ENCODE measurements at places on chromosomes 7 and 10.

GRCh38 chr10:125799451-125800182, 23.4 kb downstream of the UROS start:
- no peak for DNase-seq

GRCh38 chr7:80732630-80733029, 94.2 kb downstream of the CD36 start:
- DNase-seq = no peak

DNA sequence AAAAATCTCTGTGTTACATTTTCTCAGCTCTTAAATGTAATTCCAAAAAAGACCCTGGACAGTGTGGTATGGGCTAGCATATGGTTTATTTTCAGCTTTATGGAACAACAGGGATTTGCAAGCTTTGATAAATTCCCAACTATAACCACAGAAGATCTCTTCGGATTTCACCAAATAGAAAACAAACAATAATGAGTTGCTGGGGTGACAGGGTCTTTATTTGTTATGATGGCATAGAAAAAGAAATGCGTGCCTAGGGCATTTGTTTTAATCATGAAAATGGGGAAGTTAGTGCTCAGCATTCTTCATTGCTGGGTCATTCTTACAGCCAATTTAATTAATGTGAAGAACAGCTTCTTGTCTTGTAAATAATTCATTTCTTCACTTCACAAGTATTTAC, 139.0 kb downstream of the LRRN3 start:
- no peak for DNase-seq

DNA sequence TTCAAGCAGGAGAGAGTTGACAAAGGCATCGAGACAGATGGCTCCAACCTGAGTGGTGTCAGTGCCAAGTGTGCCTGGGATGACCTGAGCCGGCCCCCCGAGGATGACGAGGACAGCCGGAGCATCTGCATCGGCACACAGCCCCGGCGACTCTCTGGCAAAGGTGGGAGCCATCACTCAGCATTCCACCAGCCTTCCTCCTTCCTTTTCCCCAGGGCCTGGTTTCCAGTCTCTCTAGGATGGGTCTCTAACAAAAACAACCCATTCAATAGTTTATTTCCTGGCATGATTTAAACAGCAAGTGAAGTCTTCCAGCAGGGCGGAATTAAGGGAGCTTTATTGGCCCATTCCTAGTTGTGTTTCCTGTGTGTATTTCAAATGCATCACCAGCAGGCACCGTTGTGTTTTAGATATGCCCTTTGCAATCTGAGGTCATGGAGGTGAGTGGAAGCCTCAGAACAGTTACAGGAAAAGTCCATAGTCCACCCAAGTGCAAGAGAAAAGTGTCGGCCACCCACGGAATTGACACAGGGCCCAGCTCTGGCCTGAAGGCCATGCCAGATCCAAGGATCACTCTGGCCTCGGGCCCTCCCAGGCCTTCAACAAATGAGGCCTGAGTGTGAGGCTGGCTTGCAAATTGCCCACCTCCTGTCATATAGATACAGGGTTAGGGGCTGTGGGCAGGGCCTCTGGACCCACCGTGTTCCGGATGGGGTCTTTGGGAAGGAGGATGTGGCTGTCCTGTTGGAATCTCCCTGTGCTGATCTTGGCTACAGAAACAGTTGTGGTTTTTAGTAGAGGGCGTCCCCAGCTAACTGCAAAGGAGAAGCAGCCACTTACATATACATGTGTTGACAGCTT, 46.9 kb upstream of the TRIM8 start:
- no peak for DNase-seq

GRCh38 chr10:75762431-75762802, 331.0 kb downstream of the LRMDA start:
- no peak for DNase-seq

- no peak for DNase-seq
Observed at GRCh38 chr7:128710481-128710880, 28.7 kb upstream of the CALU start.

GRCh38 chr10:63250032-63250431, 116.9 kb downstream of the NRBF2 start:
- DNase-seq = no peak

DNA sequence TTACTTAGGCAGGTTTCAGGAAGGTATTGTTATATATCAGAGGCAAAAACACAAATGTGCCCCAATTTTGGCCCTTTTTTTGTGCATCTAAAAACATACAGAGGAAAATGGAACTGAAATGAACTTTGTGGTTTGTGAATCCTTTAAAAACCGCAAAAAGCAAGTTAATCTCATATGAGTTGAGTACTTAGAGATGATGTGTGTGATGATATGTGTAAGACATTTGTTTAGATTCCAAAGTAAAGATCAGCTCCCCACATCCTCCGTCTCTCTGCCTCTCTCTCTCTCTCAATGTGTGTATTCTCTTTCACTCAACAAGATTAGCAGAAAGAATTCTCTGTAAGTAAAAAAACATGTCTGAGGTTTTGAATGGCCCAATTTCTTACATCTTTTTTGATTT, 201.9 kb downstream of the MALRD1 start:
- DNase-seq = no peak

DNA sequence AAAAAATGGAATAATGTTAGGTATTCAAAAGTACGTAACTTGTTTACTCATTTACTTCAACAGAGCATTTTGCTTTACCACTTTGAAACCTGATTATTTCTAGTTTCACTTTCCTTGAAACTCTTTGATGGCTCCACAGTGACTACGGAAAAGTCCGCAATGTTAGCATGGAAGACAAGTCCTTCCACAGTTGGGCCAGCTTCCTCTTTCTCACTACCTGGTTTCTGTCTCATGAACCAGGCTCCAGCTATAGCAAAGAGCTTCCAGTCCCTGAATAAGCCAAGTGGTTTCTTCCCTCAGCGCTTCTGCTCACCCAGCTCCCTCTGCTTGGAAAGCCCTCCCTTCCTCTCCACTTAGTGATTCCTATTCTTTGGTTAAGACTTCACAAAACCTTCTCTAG, 44.8 kb upstream of the SLC16A12 start:
- DNase-seq = no peak

- no peak for DNase-seq
Observed at GRCh38 chr7:35463176-35463700, 209.3 kb upstream of the TBX20 start.

- no peak for DNase-seq
Observed at GRCh38 chr7:883055-884021, 7.0 kb downstream of the GET4 start.

DNA sequence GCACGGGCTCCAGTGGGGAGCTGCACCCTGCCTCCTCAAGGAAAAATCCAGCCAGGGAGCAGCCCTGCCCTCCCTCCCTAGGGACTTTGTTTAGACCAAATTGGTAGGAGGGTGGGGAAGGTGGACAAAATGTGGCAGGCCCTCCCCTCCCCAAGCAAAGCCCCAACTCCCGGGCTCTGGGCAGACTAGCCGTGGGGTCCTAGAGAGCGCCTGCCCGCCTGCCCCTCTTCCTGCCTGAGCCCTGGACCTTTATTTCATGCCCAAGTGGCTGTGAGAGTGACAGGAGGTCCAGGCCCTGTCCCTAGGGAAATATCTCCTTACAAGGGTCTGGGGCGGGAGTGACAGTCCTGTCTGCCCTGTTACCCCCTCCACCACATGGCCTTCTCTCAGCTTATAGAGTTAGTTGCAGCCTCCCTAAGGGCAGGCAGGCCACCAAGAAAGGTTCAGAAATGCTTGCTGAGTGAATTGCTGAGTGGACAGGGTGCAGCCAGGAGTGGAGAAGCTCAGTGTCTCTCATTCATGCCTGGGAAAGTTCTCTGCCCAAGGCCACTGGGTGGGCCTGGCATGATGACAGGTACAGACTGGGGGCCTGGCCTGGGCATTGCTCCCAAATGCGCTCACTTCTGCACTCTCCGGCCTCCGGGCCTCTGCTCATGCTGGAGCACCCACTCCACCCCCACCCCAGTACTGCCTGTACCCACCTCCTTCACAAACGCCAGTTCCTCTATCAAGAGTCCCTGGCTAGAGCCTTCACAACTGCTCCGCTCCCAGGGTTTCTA, 25.2 kb downstream of the DNAJB12 start:
- DNase-seq = no peak

DNA sequence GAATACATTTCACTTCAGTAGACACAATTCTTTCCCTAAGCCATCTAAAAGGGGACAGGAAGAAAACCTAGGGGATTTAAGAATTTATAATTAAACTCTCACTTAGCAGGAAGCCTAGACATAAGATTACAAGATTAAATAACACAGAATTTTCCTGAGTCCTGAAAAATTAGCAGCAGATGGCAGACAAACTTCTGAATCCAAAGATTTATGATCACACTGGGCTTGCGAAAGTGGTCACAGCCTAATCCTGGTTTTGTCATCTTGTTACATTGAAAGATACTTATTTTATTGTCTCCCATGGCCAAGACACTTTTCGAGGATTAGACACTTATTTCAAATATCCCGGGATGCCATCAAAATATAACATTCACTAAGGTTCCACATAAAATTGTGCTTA, 2.9 kb downstream of the ERLIN1 start:
- no peak for DNase-seq

DNA sequence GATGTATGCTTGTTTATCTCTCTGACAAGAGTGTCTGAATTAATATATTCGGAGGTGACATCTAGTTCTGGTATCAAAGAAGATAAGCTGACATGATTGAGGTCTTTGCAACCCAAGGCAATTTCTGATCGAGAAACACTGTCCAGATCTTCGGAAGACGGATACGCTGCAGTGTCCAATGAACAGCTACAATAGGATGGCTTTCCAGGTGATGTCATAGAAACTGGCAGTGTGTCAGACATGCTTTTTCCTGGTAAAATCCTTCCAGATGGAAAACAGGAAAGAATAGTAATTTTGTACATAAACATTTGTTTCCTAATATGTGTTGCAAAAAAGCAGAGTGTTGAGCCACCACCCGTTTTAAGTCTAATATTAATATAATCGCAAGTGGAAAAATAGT, 33.4 kb downstream of the VWDE start:
- no peak for DNase-seq

- peak; percentile 18 for DNase-seq
Observed at GRCh38 chr7:6234384-6234783, 38.0 kb downstream of the CYTH3 start.

- DNase-seq = no peak
Observed at GRCh38 chr7:85840554-85840953, 653.7 kb upstream of the SEMA3D start.

DNA sequence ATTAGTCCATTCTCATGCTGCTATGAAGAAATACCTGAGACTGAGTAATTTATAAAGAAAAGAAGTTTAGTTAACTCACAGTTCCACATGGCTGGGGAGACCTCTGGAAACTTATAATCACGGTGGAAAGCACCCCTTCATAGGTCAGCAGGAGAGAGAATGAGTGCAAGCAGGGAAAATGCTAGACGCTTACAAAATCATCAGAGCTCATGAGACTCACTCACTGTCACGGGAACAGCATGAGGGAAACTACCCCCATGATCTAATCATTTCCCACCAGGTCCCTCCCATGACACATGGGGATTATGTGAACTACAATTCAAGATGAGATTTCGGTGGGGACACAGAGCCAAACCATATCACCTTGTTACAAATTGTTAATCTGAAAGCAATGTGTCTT, 15.8 kb downstream of the TAS2R39 start:
- DNase-seq = no peak

DNA sequence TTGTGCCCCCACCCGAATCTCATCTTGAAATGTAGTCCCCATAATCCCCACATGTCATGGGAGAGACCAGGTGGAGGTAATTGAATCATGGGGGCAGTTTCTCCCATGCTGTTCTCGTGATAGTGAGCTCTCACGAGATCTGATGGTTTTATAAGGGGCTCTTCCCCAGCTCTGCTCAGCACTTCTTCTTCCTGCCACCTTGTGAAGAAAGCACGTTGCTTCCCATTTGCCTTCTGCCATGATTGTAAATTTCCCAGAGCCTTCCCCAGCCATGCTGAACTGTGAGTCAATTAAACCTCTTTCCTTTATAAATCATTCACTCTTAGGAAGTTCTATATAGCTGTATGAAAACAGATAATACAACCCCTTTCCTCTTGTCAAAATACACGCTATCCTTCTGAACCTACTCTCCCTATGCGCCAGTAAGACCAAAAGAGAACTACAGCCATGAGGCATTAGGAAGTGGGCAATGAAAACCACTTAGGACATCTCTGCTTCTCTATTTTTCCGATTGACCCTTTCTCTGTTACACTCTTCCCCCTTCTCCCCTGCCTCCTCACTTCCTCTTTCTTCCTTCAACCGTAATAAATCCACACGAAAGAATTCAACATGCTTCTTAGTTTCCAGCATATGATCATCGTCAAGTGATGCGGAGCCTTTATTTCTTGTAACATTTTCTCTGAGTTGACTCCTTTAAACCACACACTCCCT, 101.2 kb upstream of the WDR11 start:
- no peak for DNase-seq

GRCh38 chr7:157488966-157489365, 152.2 kb downstream of the DNAJB6 start:
- DNase-seq = no peak

DNA sequence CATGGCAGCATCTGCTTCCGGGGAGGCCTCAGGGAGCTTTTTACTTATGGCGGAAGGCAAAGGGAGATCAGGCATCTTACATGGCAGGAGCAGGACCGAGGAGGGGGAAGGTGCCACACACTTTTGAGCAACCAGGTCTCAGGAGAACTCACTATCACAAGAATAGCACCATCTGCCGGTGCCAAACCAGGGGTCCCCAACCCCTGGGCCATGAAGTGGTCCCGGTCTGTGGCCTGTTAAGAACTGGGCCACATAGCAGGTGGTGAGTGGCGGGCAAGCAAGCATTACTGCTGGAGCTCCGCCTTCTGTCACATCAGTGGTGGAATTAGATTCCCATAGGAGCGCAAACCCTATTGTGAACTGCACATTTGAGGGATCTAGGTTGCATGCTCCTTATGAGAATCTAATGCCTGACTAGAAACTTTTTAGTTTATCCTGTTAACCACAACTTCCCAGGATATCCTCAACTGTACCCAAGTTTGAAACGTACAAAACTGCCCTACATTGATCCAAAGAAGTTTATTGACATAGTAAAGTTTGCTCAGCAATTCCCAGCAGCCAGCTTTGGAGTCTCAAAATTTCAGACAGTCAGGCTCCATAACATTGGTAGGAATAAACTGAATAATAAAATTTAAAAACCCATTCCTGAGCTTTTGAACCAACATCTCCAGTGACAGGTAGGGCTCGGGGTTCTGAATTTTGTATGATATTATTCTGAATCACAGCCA, 228.4 kb upstream of the TAC1 start:
- DNase-seq = no peak

GRCh38 chr10:71998119-71998839, 34.1 kb downstream of the CHST3 start:
- no peak for DNase-seq

DNA sequence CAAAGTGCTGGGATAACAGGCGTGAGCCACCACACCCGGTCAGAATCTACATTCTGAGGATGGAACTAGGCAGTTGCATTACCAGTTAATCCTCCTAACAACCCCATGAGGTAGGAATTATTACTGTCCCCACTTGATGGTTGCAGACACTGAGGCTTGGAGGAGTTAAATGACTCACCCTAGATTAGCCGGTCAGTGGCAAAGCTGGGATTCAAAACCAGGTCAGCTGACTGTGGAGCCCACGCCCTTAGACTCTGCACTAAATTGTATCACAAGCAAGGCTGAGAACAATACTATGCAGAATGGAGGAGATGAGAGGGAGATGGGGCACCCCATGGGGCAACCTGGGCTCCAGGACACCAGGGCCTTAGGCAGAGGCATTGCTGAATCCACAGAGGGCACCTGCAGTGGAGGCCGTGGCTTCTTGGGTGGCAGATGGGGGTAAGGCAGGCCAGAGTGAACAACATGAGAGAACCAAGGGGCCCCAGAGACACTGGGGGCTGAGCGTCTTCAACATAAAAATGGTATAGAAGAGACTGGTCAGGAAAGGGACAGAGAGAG, 723.4 kb downstream of the PARD3 start:
- no peak for DNase-seq

- no peak for DNase-seq
Observed at GRCh38 chr10:127534496-127534895, 14.6 kb upstream of the NPS start.
